ENCODE measurements at places on chromosomes 11 and 22.

GRCh38 chr11:122045181-122045586, 70.8 kb downstream of the BLID start:
- no peak for DNase-seq

GRCh38 chr11:97965849-97966646, 1054.7 kb upstream of the CNTN5 start:
- no peak for DNase-seq

DNA sequence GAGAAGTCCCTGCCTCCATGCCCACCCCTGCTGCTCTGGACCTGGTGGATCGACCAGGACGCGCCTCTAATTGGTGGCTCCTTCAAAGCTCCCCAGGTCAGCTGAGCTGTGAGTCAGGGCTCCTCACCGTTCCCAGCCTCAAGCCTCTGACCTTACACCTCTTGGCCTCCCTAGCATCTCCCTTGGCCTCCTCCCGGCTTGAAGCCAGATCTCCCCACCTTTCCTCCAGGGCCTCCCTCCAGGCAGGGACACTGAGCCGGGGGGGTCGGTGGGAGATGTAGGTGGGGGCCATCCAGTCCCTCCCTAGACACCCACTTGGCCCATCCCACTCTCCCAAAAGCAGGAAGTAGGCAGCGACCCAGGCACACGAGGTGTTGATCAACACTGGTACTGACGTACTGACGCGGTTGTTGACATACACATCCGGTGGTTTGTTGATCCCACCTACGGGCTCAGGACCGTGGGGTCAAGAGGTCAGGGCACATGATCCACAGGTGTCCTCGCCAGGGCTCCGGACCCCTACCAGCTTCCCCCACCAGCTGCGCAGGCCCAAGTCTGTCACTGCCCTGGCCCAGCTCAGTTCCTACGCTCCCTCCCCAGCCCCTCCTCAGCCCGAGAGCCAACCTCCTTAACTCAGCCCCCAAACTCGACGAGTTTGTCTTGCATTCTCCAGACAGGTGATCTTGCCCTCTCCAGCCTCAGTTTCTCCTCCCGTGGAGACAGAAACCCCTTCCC, 802 bp downstream of the ATG2A start:
- DNase-seq = peak; percentile 54

GRCh38 chr22:47333625-47334024, 571.2 kb downstream of the TBC1D22A start:
- DNase-seq = no peak

DNA sequence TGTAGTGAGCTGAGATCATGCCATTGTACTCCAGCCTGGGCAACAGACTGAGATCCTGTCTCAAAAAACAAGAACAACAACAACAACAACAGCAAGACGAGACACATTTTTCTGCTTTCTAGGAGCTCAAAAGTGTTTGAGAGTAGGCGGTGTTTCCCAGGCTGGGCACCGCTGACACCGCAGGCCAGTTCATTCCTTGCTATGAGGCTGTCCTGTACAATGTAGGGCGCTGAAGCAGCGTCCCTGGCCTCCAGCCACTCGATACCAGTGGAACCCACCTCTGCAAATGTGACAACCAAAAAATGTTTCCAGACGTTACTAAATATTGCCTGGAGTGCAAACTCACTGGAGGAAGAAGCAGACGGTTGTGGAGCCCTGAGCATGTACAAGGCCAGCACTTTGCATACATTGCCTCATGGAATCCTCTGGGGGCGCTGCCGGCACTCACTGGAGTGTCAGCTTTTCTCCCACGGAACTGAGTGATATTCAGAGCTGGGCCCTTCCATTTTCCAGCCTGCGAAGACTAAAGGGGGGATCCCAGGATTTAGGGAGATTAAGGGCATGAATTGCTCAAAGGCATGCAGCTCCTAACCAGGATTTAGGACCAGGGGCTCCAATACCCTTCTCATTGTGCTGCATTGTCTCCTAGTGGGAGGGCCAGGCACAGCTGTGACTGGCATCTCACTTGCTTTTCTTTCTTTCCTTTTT, 5.8 kb upstream of the MIEF1 start:
- peak; percentile 86 for DNase-seq

DNA sequence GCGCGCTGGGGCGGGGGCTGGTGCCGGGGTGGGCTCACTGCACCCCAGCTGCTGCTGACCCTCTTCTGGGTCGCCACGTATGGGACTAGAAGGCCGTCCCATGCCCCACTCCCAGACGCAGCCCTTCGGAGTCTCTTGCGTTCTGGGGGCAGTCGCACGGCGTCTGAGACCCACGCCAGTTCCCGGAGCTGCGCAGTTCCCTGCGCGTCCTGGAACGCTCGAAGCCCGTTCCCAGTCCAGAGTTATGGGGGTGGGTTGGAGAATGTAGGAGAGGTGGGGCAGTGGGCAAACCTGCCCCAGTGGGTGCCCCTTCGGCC, 375 bp downstream of the LAYN start:
- peak; percentile 16 for DNase-seq

DNA sequence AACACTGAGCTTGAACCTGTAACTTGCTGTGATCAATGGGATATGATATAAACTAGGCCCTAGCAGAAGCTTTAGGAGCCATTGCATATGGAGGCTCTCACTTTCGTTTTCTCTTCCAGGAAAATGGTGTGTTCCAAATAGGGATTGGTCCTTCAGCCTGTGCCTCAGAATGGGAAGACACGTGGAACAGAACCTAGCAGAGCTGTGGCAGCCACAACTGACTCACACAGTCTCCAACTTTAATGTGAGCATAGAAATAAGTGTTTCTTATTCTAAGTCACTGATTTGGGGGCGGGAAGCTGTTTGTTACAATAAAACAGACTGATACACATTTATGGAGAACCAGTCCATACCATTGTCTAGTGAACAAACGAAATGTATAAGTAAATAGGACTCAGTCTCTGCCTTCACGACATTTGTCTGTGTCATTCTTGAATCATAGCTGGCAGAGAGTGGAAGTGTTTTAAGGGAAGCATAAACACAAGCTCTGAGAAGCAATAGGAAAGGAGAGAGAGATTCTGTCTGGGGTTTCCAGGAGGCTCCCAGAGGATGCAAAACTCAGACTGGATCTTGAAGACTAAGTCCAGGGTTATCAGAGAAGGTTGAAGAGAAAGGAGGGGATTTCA, 97.3 kb downstream of the GALNT18 start:
- no peak for DNase-seq

GRCh38 chr11:74366576-74366975, 31.7 kb downstream of the PGM2L1 start:
- DNase-seq = no peak

- no peak for DNase-seq
Observed at GRCh38 chr11:36139767-36140166, 149.5 kb downstream of the COMMD9 start.

GRCh38 chr22:35327690-35328471, 28.2 kb downstream of the TOM1 start:
- DNase-seq = no peak

GRCh38 chr11:83008581-83008923, 63.1 kb downstream of the RAB30 start:
- DNase-seq = no peak

DNA sequence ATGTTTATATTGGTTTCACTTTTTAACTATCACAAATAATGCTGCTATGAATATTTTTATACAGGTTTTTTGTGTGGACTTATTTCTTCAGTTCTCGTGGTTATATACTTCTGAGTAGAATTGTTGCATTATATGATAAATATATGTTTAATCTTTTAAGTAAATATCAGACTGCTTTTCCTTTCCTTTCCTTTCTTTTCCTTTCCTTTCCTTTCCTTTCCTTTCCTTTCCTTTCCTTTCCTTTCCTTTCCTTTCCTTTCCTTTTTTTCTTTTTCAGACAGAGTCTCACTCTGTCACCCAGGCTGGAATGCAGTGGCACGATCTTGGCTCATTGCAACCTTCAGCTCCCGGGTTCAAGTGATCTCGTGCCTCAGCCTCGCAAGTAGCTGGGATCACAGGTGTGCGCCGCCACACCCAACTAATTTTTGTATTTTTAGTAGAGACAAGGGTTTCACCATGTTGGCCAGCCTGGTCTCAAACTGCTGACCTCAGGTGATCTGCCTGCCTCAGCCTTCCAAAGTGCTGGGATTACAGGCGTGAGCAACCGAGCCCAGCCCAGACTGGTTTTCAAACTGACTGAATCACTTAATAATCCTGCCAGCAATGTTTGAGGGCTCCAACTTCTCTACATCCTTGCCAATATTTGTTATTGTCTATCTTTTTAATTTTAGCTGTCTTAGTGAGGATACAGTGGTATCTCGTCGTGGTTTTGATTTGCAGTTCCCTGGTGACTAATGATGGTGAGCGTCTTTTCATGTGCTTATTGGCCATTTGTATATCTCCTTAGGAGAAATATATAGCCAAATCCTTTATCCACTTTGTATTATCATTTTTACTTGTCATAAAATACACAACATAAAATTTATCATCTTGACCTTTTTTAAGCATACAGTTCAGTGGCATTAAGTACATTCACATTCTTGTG, 21.9 kb downstream of the HTR3B start:
- no peak for DNase-seq

GRCh38 chr11:71963468-71963867, 34.6 kb downstream of the RNF121 start:
- DNase-seq = no peak

- DNase-seq = no peak
Observed at GRCh38 chr11:133841279-133842043, 3.9 kb downstream of the SPATA19 start.

GRCh38 chr11:65592858-65593517, 2.6 kb downstream of the KCNK7 start:
- DNase-seq = no peak

DNA sequence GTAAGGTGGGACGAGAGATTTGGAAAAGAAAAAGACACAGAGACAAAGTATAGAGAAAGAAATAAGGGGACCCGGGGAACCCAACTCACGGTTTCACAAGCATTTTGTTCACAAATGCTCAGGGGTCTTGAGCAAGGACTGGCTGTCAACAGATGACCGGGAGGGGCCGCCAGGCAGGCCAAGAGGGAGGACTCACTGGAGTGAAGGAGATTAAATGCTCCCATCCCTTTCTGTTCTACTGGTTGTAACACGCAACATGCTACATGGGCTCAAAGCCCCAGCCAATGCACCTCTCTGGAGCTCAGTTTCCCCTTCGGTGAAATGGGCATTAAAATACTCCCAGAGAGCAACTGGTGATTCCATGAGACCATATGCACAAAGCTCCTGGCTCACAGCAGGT, 13.4 kb downstream of the SHANK2 start:
- no peak for DNase-seq

- no peak for DNase-seq
Observed at GRCh38 chr11:30107899-30108298, 91.1 kb upstream of the KCNA4 start.

DNA sequence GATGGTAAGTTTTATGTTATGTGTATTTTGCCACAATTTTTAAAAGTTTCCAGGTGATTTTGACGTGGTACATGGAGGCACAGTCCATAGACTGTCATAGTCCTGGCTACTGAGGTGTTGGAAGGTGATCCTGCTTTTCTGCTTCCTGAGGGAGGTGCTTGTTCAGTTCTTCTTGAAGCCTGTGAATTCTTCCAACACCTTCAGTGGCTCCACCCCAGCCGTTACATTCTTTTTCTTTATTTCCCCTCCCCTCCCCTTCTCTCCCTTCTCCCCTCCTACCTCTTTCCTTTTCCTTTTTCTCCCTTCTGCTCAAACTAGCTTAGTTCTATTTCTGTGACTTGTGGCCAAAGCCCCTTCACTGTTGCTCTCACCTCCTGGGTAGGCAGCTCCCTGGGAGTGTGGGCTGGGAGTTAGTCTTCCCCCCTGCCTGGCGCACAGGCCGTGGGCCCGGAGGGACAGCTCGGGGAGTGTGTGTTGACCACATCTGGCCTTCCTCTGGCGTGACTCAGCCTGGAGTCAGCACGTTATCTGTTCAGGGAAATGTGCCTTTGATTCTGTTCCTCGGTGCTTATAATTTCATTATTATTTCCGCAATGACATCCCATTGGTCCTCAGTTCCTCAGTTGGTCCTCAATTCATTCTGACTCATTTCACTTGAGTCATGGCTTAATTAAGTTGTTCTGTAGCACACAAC, 566.2 kb downstream of the TBC1D22A start:
- DNase-seq = no peak

GRCh38 chr22:47445716-47446290, 683.4 kb downstream of the TBC1D22A start:
- no peak for DNase-seq

DNA sequence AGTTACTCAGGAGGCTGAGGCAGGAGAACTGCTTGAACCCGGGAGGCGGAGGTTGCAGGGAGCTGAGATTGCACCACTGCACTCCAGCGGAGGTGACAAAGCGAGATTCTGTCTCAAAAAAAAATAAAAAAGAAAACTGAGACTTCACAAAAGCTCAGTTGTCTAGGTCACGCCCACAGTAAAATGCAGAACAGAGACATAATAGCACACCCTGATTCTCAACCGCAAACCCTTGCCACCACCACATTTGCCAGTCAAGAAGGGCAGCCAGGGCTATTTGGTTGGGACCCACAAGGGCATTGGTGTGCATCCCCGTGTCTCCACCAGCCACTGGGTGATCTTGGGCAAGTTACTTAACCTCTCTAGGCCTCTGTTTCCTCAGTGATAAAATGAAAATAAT, 25.4 kb downstream of the CREB3L1 start:
- DNase-seq = no peak
